ENCODE measurements at places on chromosomes 6 and 20.

DNA sequence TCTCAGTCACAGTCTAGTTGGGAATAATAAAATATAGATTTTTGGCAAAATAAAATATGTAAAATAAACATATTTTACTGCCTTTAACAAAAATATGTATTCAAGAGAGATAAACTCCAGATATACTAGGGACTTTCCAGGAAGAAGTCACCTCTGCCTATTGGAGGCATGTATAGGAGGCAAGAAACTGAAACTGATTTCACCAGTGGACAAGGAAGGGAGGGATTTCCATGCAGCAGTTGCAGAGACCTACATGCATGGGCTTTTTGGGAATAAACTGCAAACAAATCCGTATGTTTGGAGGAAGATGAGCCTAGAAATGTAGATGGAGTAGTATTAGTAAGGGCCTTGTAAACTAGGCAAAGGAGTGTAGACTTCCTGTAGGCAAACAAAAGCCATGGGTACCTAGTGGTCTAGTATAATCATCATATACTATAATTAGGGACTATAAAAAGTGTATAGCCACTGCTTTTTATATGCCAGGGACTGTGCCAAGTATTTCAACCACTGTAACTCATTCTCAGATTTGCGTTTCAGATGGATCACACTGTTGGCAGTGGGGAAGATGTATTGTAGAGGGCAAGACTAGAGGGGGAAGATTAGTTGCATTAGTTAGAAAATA lies 38.9 kb downstream of the CD109 start:
- DNase-seq = no peak

DNA sequence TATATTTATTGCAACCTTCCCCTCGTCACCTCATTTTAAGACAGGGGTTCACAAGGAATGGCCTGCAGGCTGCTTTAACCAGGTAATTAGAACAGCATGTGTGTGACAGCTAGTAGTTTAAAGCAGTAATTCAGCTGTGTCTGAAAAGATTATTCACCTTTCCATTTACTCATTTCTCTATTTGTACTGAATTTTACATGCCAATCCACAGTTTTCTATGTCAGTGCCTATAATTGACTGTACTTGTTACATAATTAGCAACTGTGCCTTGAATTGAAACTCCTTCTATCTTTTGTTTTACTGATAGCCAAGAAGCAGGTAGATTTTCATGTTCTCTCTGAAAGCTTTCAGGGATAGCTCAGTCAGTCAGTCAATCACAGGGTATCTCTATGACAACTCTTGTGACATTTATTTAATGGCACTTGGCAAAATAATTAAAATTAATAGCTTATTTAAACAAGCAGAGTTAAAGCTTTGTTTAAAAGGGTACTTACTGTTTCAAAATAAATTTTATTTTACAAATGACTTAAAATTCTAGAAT lies 214.0 kb downstream of the ZFAND3 start:
- DNase-seq = no peak

- DNase-seq = no peak
These were observed 22.6 kb downstream of the SLC2A12 start for GRCh38 chr6:134029495-134030455.

DNA sequence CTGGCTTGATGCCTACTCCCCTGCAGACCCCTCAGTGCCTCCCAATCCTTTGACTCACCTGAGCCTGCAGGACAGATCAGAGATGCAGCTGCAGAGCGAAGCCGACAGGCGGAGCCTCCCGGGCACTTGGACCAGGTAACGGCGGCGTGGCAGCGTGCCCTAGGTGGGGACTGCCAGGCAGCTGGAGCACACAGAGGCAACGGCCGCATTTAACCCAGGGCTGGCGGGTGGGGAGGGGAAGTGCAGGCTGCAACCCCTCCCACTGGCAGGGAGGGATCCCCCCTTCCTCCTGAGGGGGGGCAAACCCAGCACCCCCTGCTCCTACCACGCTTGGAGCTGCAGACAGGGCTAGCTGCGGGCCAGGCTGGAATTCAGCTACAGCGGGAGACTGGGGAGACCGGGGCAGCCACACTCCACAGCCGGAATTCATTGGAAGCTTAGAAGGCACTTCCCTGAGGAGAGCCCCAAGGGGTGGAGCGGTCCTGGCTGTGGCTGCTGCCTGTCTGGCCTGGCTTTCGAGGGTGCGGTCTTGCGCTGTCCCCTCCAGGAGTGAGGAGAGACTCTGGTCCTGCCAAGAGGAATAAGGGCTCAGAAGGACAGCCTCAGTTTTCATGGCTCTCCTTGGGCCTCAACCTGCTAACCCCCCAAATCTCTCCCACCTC lies at the start of gene MATN4:
Gene MATN4, minus strand, starts transcription at position 183 of the 662 bp plus-strand sequence. CDS start 2,717 bp downstream, outside the sequence.
- DNase-seq = peak; percentile 48

GRCh38 chr6:41464481-41464880 lies 81.7 kb upstream of the FOXP4 start:
- DNase-seq = no peak

- no peak for DNase-seq
These were observed 56.8 kb downstream of the PREP start for GRCh38 chr6:105346052-105346451.

DNA sequence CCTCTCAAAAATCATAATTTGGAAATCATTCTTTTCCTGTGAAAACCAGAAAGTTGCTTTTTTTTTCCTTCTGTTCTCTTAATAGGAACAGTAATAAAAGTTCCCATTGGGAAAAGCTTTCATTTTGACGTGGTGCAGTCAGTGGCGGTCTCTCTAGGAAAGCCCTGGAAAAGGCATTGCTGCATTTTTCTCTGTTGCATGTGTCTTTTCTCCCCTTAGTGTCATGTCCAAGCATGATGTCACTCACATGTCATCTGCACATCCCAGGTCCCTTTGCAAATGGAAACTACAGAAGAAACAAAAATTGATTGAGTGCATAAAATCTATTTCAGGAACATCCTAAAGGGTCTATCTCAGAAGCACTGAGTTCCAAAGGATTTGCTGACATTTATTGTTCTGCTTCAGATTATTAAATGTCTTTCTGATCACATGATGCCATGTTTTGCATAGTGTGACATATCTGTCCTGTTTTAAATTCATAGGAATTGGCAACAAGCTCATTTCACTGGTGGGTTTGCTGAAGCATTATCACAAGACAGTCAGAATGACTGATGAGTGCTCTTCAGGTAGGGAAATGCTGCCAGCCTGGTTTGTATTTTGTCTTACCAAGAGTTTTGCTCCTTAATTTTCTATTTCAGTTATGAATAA lies 208.7 kb downstream of the SOX4 start:
- peak; percentile 30 for DNase-seq

DNA sequence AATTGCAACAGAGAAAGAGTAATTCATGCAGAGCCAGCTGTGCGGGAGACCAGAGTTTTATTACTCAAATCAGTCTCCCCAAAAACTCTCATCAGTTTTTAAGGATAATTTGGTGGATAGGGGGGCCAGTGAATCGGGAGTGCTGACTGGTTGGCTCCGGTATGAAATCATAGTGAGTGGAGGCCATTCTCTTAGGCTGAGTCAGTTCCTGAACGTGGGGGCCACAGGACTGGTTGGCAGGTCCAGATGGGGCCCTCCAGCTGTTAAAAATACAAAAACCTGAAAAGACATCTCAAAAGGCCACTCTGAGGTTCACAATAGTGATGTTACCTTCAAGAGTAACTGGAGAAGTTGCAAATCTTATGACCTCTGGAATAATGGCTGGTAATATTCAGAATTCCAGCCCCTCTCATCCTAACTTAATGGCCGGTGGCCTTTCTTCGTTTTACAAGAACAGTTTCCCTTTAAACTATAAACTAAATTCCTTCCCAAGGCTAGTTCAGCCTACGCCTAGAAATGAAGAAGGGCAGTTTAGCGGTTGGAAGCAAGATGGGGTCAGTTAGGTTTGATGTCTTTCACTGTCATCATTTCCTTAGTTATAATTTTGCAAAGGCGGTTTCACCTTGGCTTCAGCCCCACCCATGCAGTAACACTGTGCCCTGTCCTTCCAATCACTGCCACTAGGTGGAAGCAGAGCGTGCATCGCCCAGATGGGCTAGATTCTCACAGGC lies 6.8 kb upstream of the MICA start:
- DNase-seq = peak; percentile 88

GRCh38 chr6:147820520-147820919 lies 312.0 kb downstream of the SAMD5 start:
- no peak for DNase-seq

DNA sequence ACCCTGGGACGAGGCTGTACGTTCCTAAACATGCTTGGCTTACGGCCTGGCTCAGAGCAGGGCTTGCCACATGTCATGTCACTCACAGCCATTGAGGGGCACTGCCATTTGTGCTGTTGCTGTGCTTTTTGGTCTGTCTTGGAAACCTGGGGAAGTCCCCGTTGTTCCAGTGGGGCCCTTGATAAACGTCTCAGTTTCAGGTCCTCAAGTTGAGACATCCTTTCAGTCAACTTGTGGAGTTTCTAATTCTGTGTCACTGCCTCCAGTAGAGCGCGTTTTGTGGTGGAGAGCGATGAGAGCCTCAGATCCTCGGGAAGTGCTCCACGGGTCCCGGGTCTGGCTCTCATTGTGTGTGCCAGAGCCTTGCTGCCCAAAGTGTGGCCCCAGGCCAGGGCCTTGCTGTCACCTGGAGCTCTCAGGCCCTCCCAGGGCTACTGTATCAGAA lies 43.0 kb upstream of the CCR6 start:
- no peak for DNase-seq

DNA sequence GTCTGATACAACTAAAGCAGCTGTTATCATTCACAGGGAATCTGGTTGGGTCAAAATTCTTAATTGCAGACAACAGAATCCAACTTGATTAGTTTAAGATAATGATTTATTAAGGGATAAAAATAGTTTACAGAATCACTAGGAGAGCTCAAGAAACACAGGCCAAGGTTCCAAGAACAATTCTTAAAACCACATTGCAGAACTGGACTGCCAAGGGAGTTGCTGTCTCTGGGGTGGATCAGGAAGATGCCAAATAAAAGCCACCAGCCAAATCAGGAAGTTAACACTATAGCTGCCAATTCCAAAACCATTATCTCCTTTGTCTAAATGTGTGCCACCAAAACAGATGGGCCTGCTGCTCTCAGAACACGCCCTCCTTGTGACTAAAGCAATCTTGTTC lies 53.7 kb downstream of the NUDT3 start:
- DNase-seq = peak; percentile 35

GRCh38 chr6:151103266-151103665 lies 136.5 kb upstream of the AKAP12 start:
- no peak for DNase-seq

DNA sequence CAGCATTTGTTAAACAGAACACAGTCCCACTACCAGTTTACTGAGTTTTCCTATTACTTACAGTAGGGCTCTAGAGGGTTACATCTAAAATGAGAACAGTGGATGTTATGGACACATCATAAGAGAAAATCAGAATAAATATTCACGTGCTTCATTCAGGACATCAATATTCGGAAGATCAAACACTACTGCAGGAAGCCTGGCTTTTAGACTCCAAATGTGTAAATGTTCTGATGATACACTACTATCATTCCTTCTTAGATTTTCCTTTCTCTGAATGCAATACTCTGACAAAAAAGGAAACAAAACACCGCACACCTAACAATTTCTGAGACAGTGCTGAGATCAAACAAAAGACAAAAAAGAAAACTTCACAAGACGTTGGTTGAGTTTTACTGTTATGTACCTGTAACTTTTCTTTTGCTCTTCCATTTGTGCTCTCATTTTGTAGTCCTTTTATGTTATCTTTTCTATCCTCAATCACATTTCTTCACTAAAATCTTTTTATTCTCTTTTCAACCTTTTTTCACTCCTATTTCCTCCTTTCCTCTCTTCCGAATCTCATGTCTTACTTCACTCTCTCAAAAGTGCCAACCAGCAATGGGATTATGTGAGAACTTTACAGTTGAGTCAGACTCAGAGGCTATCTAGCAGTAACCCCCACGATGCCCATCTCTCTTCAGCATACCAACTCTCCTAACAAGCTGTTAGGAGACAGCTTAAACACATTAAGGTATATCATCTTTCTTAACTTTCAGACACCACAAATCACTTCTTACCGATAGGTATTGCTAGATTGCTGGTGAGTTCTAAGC lies 1.7 kb downstream of the FAM184A start:
- DNase-seq = no peak
